MV-4-11 (cell line): ENCODE measurements at places on chromosomes 13 and 19.

DNA sequence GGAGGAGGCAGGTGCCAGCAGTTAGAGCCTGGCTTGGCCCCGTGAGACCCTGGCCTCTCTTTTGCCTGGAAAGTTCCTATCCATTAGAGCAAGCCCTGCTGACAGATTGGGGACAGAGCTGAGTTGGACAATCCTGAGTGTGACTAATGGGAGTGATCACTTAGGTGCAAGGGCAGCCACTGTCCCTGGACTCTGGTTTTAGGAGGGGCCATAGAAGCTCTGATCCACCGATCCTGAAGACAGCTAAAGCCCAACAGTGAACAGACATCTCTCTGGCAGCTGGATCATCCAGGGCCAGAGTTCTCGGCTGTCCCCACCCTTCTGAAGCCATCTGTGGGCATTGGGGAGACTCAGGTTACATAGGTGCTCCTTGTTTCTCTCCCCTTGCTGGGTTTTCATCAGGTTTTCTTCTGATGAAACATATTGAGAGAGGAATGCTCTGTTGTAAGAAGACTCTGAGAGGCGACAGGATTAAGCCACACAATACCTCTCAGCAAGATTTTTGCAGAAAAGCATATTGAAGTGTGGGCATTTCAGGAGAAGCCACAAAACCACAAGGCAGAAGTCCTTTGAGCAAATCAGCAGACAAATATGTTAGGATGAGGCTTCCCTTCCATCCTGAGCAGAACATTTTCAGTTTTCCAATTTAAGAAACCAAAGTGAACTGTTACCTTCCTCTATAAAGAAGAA lies 288.0 kb upstream of the MAB21L1 start:
- DNase-seq, result no peak

DNA sequence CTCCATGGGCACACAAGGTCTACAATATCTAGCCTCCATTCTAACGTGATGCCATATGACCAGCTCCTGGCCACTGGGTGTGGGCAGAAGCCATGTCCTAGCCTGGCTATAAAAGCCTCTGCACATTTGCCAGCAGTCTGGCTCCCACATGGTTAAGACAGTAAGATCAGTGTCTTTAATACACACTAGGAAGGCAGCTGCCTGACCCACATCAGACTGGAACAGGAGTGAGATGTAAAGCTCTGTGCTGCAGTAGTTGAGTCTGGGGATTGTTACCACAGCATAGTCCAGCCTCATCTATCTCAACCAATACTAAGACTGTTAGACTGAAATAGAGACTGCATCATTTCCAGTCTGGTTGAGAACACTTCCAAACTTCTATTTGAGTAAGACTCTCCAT lies 533.1 kb downstream of the IRS2 start:
- no peak for DNase-seq

DNA sequence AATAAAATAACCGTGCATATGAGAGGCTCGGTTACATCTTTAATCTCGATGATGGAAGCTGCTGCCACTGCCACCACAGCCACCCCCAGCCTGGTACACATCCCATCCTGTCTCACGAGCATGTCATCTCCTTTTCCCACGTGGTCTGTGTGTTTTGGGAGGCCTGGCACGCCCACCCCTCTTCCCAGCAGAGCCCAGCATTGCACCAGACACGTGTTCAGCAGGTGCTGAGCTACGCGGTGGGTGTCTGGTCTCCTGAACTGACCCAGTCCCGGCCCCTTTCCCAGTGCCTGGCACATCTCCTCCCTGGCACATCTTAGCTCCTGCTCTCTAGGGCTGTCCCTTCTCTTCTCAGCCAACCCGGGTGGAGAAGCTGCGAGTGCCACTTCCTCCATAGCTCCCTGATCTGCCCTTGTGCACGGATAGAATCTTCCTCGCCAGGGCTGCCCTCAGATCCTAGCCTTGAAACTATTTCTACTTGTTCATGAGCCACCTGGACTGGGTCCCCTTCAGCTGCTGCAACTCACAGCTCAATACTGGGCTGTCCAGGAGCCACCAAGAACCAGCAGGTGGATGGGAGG lies 36.8 kb upstream of the ZNF536 start:
- DNase-seq, result no peak

- DNase-seq, result no peak
Measured at GRCh38 chr13:110759710-110760109, 46.2 kb downstream of the ING1 start.

- DNase-seq, result no peak
Measured at GRCh38 chr13:114145722-114146121, 13.3 kb upstream of the RASA3 start.

DNA sequence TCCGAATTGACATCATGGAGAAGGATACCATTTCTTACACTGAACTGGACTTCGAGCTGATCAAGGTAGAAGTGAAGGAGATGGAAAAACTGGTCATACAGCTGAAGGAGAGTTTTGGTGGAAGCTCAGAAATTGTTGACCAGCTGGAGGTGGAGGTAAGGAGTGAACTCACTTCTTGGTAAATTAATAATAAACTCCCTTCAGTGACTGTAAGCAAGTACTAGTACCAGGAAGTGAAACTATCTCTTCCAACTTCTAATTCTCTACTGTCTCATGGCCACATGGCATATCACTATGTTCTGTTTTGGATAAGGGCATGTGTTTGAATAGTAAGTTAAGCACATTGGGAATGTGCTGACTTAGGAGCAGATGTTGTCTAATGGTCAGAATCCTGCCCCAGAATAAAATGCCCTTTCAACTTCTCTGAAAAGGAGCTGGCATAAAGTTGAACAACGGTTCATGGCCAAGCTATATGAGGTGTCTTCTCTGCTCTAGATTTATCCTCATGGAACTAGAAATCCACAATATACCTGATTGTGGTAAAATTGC lies 13.4 kb downstream of the OLFM4 start:
- peak; percentile 24 for DNase-seq

DNA sequence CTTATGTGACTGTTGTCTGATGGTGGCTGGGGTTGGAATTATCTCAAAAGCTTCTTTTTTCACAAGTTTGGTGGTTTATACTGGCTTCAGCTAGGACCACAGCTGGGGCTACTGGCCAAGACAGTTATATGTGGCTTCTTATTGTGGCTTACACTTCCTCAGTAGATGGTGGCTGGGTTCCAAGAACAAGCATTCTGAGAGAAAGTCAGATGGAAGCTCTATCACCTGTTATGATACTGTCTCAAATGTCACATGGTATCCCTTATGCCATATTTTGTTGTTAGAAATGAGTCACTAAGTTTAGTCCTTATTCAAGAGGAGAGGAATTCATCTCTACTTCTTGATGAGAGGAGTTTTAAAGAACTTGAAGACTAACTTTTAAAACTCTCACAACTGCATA lies 41.6 kb downstream of the NDFIP2 start:
- peak; percentile 99 for DNase-seq

GRCh38 chr19:14779151-14779550 lies 791 bp upstream of the ADGRE2 start:
- peak; percentile 29 for DNase-seq
